ENCODE measurements at places on chromosomes 1 and 21.

DNA sequence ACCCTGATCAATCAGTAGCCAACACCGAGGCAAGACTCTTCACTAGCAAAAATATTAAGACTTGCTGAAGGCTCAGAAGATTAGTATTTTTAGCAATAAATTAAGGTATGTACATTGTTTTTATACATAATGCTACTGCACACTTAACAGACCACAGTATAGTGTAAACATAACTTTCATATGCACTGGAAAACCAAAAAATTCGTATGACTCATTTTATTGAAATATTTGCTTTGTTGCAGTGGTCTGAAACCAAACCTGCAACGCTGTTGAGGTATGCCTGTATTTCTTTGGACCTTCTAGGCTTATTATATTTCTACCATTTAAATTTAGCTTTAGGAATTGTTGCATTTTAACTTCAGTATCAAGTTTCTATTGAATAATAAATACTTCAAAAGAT lies 65.8 kb upstream of the BCL9 start:
- no peak for DNase-seq

- no peak for DNase-seq
These were observed 58.2 kb upstream of the TMPRSS15 start for GRCh38 chr21:18461743-18462142.

- no peak for DNase-seq
These were observed 995 bp upstream of the KIF26B start for GRCh38 chr1:245153552-245154428.

DNA sequence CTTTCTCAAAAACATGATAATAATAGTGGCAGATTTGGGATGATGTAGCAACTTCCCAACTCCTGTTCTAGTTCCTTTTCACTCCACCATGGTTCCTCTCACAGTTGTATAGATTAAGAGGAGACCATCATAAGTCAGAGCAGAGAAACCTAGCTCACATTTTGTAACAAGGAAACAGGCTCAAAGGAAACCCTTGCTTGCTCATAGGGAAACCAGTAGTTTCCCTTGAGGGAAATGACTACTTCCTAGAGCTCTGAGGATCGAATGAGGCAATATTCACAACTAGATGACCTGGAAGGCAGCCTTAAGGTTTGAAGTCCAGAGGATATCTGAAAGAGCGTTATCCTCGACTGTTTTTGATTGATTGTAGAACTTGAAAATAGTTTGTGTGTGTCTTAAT lies 76.1 kb upstream of the C8B start:
- DNase-seq, result no peak

DNA sequence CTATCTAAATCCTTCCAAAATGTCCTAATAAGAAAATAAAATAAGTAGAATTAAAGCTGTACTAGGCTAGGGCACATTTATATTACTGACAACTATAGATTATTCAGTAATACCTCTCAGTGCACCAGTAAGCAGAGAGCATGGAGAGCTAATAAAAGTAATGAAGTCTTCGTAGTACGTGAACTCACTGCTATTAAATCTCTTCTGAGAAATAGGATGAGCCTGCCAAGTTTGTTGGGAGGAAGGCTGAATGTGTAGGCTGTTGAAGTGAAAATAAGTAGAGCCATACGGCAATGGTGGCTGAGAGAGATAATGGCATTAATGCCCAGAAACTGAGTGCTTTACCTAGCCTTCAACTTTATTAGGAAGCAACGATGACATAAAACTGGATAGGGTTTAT lies 73.9 kb upstream of the NR5A2 start:
- DNase-seq, result no peak

DNA sequence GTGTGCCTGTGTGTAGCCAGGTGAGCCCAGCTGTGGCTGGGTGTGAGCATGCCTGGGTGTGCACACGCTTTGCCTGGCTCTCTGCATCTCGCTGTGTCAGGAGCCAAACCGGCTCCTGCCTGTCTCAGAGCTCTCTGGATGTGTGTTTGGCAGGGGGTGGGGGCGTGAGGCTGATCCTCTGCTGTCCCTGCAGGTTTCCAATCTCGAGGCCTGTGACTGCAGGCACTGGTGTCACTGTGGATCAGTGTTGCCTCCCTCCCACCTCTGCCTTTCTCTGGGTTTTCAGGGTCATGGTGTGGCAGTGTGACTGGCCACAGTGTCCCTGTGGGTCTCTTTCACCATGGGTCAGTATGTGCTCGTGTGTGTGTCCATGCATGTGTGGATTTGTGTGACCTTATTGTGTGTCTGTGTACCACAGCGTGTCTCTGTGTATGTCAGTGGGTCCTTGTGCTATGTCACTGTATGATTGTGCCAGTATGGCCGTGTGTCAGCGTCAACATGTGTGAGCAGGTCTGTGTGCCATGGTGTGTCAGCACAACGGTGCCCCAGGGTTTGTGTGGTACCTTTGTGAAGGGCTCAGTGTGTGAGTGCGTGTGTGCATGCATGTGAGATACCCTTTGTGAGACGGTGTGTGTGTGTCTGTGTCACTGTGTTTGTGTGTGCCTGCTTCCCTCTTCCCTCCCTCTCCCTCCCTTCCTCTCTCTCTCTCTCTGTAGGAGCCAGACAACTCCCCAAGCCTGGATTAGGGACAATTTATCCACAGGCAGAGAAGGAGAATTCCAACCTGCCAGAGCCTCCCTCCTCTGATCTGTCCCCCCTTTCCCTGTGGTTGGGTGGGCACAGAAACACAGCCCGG lies 43.4 kb downstream of the AHDC1 start:
- no peak for DNase-seq

DNA sequence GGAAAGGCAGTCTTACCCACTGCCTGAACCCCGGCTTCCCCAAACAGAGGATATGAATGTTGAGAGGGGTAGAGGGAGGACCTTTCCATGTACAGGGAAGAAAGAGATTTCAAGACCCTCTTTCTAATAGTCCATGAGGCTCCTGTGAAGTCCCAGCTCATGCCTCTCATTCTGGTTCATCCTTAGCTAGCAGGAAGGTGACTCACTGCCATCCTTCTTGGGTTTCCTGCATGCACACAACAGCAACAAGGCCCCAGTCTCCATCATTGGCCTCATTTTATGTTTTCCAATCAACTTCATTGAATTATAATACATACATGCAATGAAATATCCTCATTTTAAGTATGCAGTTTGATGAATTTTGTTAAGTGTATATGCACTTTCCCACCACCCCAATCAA lies 46.2 kb downstream of the SYT2 start:
- no peak for DNase-seq

DNA sequence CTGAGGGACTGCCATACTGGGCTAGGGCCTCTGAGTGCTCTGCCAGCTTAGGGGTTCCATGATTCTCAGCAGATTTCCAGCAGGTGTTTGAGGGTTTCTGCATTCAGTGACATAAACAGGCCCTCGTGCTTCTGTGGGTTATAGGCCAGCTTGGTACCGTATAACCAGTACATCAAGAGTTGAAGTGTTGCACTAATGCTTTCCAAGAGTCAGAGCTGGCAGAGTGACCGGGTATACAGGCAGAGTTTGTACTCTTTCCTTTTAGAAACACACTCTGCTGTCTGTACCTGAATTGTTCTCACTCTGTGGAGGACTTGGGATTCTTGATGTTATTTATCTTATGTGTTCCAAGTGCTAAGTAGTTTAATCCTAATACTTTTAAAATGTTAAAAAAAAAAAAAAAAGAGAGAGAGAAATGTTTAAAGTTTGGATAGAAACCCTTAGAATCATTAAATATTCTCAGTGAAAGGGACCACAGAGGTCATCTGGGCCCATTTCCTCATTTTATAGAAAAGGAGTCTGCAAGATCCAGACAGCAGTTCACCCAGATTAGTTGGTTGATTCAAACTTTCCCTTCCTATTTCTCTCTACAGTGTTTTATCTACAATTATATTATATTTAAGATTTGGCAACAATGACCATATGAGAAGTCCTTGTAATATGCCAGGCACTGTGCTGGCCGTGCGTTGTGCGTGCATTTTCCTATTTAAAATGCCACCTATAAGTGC lies 325.8 kb downstream of the KIF26B start:
- DNase-seq, result no peak

- DNase-seq, result no peak
These were observed 13.9 kb downstream of the ADAM30 start for GRCh38 chr1:119882132-119883049.

- DNase-seq, result no peak
These were observed 421 bp upstream of the LCE3A start for GRCh38 chr1:152623203-152623844.

- DNase-seq, result no peak
These were observed 43.3 kb upstream of the LPAR3 start for GRCh38 chr1:84936116-84936810.

GRCh38 chr1:98496256-98496995 lies 165.1 kb upstream of the SNX7 start:
- DNase-seq, result peak; percentile 4

GRCh38 chr21:43986544-43987451 lies 25.3 kb upstream of the TRAPPC10 start:
- DNase-seq, result no peak

GRCh38 chr1:23865543-23865930 lies 2.6 kb downstream of the FUCA1 start:
- peak; percentile 76 for DNase-seq

DNA sequence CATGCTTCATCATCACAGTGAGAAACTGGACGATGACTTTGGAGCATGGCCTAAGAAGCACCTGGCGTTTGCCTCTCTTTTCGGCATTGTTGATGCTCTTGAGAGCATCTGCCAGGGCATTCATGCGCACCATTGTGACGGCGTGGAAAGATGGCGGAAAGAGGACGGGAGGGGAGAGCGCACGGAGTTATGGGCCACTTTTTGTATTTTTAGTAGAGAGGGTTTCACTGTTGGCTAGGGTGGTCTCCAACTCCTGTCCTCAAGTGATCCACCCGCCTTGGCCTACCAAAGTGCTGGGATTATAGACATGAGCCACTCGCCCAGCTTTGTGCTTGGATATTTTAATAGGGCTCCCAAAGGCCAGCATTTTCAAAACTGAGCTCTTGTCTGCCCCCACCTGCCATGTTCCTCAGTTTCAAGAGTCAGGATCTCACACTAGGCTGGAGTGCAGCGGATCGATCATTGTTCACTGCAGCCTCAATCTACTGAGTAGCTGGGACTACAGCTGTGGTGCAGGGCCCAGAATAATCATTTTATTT lies 5.3 kb downstream of the RPS8 start:
- no peak for DNase-seq

- DNase-seq, result no peak
These were observed 58.1 kb downstream of the NEK7 start for GRCh38 chr1:198214924-198215323.

DNA sequence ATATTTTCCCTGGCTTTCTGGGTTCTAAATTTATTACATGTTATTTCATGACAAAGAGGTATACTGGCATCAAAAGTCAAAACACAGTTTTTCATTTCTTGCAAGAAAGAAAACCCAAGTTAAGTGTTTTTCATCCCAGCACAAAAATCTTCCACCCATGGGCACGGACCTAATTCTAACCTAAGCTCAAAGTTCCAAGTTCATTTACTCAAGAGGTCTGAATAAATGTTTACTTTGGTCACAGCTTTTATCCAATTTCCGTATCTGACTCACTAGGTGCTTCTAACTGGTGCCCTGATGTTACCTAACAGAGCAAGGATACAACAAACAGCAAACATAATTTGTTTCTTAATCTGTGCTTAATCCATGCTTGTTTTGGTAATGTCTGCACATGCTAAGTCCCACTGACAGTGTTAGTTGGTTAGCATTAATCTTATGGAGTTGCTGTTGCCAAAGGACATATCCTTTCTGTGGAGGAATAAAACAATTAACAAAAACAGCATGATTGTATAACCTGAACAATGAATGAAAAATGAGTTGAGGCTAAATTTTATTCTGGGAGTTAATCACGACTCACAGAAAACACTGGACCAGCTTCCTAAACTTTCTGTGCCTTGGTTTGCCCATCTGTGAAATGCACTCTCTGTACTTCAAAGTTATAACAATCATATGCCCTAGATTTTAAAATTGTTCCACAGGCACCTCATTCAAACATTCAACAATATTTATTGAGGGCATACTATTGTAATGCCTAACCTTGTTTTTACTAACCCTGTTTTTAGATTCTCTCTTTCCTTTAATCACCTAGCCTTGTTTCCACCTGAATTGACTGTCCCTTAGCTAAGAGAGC lies 4.2 kb upstream of the CHD1L start:
- no peak for DNase-seq

GRCh38 chr1:35288761-35289160 lies 20.3 kb downstream of the ZMYM4 start:
- DNase-seq, result no peak
